ENCODE measurements at places on chromosomes 6 and 20.

DNA sequence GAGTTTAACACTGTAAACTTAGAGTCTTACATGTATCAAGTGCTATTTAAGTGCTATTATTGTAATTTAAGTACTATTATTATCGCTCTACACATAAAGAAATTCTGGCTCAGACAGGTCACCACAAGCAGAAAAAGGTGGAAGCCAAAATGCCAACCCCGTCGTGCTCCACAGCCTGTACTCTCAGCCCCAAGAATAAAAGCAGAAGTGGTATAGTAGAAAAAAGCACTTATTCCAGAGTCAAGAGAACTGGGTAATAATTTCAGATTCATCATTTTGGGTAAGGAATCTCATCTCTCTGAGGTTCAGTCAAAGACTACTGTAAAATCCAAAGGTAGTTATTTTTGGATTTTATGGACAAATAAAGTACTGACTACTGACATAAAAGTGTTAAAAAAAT lies 943 bp downstream of the ZUP1 start:
- no peak for DNase-seq

DNA sequence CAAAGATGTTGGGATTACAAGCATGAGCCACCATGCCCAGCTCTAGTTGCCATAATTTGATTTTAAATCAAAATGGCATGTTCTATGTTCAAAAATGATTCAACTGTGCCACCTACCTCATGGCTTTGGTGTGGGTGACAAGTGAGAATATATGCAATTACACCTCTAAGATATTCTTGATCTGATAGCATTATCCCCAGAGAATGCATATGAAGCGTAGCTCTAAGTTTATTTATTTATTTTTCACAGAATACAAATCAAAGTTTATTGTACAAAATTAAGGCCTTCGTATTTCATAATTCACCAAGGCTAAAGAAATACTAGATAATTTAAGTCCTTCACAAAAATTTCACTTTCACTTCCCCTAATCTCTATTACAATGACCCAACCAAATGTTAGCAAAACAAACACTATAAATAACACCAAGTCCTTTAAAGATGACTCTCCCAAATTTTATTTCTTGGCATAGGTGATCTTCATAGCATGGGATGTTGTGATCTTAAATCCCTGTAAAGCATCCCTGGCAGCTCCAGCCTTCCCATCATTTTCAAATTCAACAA lies 205.9 kb upstream of the TAB2 start:
- DNase-seq = no peak

- no peak for DNase-seq
Measured at GRCh38 chr6:117317261-117317660, 51.9 kb downstream of the VGLL2 start.

DNA sequence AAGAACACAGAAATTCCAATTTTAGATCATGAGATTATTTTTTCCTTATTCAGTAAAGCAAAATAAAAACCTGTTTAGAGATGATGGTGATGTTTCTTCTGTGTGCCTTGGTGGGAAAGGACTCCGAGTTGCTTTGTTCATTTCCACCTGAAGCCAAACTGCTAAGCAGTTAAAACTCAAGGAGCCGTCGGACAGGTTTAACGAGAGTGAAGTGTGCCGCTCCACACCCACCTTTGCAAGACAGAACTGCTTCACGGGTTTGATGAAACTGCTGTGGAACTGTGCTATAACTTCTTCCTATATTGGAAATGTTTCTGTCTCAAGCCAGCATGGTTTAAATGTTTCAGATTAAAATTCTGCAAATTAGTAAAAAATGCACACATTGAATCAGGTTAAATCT lies 9.2 kb upstream of the DSP start:
- no peak for DNase-seq

GRCh38 chr6:11575408-11576033 lies 38.0 kb downstream of the TMEM170B start:
- DNase-seq = peak; percentile 34

- no peak for DNase-seq
Measured at GRCh38 chr6:20124545-20124944, 87.7 kb downstream of the MBOAT1 start.

- DNase-seq = no peak
Measured at GRCh38 chr6:64224819-64225218, 589.2 kb downstream of the PHF3 start.

DNA sequence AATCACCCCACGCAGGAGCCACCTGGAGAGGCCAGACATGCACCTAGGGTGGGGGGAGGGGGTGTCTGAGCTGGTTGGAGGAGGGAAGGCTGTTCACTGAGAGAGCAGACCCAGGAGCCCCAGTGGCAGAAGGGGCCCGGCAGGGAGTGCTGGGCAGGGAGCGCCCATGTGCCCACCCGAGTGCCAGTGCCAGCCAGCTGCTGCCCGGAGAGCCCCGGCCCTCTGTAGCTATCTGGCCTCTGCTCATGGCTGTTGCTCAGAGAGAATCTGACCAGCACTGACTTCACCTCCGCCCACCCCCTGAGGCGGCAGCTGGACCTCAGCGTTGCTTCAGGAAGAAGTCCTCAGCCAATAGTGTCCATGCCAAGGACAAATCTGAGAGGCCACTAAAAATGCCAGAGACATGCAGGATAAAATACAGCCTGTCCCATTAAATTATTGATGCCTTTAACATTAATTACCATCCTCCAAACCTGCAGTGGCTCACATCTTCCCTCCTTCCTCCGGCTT lies 22.8 kb downstream of the SLC17A9 start:
- no peak for DNase-seq

GRCh38 chr20:24185791-24186190 lies 197.2 kb upstream of the GGTLC1 start:
- DNase-seq = no peak

DNA sequence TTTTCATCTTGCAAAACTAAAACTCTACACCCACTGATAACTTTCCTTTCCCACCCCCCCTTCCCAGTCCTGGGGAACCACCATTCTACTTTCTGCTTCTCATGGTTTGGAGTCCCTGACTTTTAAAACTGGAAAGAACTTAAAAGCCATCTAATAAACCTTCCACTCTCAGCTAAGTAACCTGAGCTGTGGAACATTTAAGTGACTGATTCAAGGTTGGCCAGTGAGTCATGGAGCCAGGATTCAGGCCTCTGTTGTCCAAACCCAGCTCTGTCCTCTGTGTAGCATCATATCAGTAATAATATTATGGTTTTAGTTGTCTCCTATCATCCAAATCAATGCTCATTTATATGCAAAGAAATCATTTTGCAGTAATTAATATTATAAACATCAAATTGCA lies 176.0 kb upstream of the NT5E start:
- DNase-seq = no peak

DNA sequence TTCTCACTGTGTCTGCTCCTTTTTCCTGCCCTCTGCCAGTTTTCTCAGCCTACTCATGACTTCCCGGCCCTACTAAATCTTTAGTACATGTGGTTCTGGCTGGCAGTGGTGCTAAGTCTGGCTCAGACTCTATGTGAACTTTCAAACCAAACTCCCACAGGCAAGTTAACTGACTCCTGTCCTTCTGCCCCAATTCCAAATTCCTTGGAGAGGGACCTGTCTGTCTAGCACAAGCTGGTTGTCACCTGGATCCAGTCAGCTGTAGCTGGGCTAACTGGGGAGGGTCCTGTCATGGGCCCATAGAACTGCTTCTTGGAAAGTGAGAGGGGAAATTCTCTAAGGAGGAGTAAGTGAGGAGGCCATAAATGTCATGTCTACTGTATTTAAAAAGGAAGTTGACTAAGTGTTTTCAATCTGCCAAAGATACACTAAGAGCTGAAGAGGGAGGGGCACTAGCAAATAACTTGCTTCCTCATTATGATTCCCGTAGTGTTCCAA lies 240.1 kb downstream of the KCNQ5 start:
- no peak for DNase-seq

- DNase-seq = no peak
Measured at GRCh38 chr6:16911088-16911487, 149.8 kb upstream of the ATXN1 start.

DNA sequence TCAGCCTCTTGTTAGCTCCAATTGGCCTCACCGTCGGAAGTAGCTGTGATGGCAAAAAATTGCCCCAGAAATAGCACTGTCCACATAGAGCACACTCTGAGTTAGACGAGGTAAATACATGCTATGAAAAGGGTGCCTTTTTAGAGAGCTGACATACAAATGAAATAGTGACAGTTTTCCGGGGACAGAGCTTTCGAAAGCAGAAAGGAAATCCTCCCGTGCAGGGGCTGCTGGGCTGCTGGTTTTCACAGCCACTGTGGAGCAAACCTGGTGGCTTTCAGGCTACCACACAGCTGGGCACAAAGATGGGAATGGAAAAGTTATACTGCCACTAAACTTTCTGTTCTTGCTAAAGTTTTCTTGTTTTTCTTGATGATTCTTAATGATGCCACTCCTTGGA lies 8.3 kb downstream of the SLPI start:
- no peak for DNase-seq

- no peak for DNase-seq
Measured at GRCh38 chr6:144416244-144416643, 131.1 kb downstream of the UTRN start.

DNA sequence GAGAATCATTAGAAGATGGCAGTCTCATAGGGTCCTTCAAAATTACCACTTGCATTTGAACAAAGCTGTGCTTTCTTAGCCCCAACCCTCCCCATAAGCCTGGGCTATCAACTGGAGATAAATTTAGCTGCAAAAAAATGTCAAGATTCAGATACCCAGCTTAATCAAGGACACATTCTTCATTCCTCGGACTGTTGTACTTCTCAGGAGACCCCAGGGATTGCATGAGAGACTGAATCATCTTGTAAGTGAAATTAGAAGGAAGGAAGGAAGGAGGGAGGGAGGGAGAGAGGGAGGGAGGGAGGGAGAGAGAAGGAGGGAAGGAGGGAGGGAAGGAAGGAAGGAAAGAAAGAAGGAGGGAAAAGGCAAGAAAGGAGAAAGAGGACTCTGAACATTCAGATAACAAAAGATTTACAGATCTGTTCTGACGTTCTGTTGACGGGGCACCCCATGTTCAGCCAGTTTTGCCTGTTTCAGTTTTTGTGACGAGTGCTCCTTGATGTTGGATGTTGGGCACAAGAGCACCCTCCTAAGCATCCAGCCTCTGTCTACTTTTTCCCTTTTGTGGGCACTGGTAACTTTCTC lies 498.7 kb downstream of the PREX1 start:
- DNase-seq = no peak

- DNase-seq = no peak
Measured at GRCh38 chr6:38088829-38089228, 269.3 kb downstream of the ZFAND3 start.

GRCh38 chr6:13803581-13803980 lies 10.8 kb downstream of the MCUR1 start:
- no peak for DNase-seq

- DNase-seq = no peak
Measured at GRCh38 chr20:51159981-51160380, 137.1 kb upstream of the KCNG1 start.

DNA sequence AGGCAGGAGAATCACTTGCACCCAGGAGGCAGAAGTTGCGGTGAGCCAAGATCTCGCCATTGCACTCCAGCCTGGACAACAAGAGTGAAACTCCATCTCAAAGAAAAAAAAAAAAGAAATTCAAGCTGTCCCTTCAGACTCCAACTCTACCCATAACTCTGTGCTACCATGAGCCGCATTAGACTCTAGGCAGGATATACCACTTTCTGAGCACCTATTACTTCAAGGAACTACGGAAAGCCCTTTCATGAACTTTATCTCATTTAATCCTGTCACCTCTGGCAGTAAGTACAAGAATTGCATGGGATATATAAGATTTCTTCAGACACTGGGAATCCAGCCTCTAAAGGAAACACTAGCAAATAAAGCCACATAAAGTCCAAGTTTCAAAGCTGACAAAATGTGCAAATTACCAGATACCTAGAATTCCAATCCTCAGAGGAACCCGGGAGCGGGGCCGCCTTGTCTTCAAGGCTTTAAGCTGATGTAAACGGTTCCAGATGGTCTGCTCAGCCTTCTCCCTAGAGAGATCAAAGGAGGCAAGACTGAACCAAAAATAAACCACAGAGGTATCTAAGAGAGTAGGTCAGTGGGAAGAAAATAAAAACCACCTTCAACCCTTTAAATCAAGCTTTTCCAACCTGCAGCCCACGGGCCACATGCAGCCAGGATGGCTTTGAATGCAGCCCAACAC lies 9.4 kb downstream of the CDK5RAP1 start:
- no peak for DNase-seq

GRCh38 chr6:20400456-20401204 lies 1.0 kb upstream of the E2F3 start:
- no peak for DNase-seq

GRCh38 chr6:2651961-2652360 lies 98.8 kb downstream of the MYLK4 start:
- no peak for DNase-seq

GRCh38 chr6:20180935-20181334 lies 31.3 kb downstream of the MBOAT1 start:
- no peak for DNase-seq

DNA sequence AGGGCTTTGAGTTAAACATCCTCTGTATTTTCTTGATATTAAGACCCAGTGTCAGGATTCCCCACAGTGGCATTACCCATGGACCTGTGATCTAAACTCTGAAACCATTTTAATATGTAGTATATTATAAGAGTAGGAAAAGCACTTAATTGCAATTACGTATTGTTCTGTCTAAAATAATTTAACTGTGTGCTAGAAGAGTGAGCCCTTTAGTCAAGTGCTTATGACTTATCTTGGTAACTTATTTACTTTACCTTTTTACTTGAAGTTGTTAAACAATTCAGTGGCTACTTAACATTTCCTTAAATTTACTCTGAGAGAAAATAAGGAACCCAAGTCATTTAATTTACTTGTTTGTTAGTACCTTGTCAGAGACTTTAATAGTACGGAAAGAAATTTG lies 173.6 kb downstream of the CDKAL1 start:
- no peak for DNase-seq

DNA sequence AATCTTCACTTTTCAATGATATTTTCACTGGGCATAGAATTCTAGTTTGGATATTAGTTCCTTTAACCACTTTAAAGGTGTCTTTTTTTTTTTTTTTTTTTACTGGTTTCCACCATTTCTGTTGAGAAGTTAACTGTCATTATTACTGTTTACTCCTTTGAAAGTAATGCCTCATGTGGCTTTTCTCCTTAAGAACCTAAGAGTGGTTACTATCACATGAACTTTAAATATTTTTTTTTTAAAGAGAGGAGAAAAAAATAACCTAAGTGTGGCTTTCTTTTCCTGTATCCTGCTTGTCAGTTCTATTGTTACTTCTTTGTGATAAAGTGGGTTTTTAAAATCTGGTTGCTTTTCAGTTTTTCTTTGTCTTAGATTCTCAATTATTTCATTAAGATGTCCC lies 229.5 kb downstream of the CDH26 start:
- DNase-seq = no peak

GRCh38 chr6:18680842-18681241 lies 293.7 kb downstream of the RNF144B start:
- no peak for DNase-seq

DNA sequence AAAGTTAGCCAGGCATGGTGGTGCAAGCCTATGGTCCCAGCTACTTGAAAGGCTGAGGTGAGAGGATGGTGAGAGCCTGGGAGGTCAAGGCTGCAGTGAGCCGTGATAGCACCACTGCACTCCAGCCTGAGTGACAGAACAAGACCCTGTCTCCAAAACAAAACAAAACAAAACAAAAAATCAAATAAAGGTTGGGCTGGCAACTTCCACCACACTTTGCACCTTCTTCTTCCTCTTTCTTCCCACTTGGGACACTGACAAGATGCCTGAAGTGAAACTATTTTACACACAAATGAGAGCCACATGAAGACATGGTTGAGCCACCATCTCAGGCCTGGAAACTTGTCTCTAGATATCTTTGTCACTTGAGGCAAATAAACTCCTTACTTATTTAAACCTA lies 53.8 kb upstream of the CCDC28A start:
- DNase-seq = no peak

Measured in T1000 (cell line).